Activated CD8-positive, alpha-beta memory T cell treated with anti-CD3 and anti-CD28 coated beads for 4 hours (primary cell): ENCODE measurements at places on chromosomes 2 and 18.

DNA sequence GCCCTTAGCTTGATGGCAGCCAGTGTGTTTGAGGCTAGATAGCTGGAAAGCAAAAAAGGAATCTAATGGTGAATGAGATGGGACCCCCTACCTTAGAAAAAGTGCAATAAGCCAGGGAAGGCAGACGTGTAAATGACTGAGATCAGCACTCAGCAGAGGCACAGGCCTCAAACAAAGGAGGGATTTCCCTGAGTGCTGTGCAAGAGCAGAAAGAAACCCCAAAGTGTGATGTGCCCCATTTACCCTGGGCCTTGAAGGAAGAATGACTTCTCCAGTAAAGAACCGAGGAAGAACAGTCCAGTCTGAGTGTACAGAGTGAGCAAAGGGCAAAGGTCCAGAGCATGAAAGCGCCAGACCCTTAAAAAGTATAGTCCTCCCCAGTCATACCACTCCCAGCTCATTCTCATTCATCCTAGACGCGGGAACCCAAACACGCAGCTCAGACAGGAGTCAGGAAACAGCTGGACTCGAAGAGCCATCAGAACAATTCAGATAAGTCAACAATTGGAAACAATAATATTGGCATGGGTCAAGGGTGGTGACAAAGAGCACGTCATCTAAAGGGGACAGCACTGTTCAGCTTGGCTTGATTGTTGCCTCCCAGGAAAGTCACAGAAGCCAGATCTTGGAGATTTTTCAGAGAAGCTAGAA is 121.7 kb downstream of the INO80D start:
- DNase-seq: no peak

DNA sequence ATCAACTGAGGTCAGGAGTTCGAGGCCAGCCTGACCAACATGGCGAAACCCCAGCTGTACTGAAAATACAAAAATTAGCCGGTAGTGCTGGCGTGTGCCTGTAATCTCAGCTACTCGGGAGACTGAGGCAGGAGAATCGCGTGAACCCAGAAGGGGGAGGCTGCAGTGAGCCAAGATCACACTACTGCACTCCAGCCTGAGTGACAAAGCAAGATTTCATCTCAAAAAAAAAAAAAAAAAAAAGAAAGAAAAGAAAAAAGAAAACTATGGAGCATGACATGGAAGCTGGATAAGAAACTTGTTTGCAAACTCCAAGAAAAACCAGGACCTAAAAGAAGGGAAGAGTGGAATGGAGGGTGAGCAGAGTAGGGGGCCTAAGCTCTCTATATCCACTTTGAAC is 1.9 kb upstream of the CHMP1B start:
- no peak for DNase-seq

DNA sequence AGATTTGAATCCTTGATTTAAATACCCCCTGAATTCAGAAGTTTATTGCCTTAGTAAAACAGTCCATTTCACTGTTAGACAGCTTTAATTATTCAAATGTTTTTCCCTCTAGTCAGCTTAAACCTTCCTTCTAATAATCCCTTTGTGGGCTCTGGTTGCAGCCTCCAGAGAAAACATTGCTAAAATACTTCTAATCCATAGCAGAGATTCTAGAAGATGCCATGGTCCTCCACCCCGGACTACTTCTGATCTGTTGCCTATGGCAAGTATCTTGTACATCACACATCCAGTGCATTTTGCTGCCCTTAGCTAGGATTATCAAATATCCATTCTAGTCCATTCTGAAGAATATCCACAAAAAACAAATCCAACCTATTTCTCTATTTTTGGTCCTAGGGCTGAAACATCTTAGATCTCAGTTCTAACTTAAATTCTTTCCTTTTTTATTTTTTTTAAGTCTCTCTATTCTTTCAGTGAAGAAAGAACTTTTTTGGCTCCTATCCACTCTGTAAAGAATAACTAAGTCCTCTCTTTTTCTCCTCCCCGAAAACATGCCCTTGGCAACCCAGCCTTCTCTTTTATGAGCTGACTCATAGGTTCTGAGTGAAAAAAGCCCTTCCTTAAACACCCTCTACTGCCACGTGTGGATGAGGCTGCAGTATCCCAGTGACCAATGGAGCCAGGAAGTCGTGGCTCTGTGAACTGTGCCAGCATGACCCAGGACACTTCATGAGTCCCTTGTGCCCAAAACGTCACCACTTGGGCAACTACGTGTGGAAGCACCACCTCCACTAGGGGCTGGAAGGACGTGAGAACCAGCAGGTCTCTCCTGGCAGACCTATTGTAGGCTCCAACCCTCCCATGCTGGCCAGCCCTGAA is 349.8 kb downstream of the TNS1 start:
- DNase-seq: no peak

DNA sequence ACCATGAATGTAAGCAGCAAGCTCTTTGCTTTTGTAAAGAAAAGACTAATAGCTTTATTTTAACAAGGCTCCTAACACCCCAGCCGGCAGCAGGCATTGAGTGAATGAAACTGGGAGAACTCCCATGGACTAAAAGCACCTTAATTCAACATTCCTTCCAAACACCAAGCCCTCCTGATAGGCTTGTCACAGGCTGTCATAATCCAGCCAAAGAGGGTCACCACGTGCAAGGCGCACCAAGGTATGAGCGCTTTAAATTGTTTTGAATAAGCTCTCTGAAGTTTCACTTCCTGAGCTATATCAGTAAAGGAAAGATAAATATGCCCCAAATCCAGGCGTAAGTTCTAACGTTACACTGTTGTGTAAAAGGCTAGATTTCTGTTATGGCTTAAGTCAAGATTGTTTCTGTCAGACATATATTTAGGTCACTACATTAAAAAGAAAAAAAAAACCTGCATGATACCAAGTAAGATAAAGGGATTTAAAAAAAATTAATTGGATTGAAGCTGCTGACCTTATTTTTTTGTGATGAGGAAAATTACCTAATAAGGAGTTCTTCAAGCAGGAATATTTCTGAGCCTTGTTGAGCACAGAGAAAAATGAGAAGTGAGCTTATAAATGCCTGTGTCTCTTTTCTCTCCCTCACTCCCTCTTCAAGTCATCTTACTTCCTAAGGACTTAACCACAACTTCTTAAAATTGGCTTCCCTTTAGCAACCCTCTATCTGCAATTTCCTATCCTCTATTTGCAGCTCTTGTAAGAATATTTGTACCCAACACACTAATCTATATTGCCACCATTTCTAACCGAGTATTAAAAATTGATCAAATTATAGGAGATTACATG is 136.1 kb upstream of the NRP2 start:
- no peak for DNase-seq

GRCh38 chr2:25977768-25978167 is 4.5 kb downstream of the KIF3C start:
- no peak for DNase-seq

GRCh38 chr18:58624011-58624410 is 4.9 kb downstream of the ALPK2 start:
- DNase-seq: no peak

DNA sequence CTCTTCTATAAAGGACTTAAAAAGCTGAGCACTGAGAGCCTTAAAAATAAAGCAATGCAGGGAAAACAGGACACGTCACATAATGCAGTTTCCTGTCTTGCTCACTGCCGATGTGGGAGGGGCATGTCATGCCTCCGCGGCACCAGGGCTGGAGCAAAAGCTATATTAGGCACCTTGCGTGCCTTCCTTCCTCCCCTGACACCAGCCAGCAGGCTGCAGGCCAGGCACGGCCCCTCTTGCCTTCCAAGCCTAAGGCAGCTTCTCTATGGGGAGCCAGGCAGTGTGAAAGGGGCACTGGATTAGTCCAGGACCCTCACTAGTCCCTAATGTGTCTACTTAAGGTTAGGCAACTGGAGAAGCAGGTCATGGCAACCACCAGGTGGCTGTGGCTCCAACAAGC is 26.3 kb downstream of the MRPL35 start:
- peak; percentile 6 for DNase-seq

DNA sequence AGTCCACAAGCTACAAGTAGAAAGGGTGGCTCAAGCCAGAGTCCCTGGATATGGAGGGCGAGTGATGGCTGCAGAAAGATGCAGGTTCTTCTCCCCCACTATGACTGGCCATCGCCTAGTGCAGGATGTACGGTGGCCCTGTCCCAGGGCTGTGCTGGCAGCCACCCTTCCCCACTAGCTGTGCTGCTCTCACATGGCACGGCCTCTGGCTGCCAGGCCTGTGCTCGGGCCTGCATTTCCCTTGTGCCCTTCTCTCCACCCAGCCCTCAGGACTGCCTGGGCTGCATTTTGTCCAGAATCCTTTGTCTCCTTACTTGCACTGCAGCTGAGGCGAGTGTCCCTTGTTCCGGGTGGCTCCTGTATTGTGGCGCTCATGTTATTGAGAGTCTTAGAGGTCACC is 1.6 kb upstream of the RAMP1 start:
- DNase-seq: no peak

DNA sequence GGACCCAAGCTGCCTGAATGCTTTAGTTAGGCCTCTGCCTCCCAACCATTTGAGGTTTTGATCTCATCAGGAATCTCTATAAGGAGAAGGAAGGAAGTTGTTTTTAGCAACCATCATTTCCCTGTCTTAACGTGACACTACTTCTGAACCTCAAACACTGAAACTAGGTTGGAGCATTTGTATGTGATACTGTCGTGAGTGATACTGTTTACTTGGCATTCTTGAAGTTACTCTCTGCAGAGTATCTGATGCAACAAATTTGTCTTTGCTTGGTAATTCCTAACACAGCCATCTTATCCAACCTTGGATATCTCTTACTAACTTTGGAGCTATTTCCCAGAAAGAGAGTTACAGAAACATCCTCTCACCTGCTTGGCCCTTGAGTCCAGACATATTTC is 22.1 kb downstream of the TTLL4 start:
- no peak for DNase-seq

GRCh38 chr18:23391156-23391555 is 61.9 kb upstream of the RIOK3 start:
- no peak for DNase-seq
